ENCODE measurements at places on chromosomes 12 and 14.

DNA sequence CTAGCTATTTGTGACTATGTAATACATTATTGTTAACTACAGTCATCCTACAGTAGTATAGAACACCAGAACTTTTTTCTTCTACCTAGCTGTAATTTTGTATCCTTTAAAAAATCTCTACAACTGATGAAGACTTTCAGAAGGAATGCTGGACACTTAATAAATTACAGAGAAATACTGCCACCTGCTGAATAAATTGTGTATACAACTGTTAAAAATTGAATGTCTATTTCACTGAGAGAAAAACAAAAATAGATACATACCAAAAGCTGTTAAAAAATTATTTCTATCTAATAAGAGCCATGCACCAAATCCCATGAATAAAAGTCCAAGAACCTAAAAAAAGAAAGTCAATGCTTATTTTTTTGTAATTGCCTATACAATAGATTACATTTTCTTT is 6.6 kb downstream of the TSPAN19 start:
- DNase-seq = peak; percentile 49
- no peaks in the 10 kb centered on the region for H3K36me3 ChIP-seq
- H3K27ac ChIP-seq = no peak overlapping the region
- no peaks in the 10 kb centered on the region for H3K4me1 ChIP-seq

- no peak overlapping the region for H3K27ac ChIP-seq
- no peak for DNase-seq
- H3K36me3 ChIP-seq = no peaks in the 10 kb centered on the region
- no peak overlapping the region for H3K4me3 ChIP-seq
Observed at GRCh38 chr12:67790660-67791059, 142.1 kb downstream of the DYRK2 start.

DNA sequence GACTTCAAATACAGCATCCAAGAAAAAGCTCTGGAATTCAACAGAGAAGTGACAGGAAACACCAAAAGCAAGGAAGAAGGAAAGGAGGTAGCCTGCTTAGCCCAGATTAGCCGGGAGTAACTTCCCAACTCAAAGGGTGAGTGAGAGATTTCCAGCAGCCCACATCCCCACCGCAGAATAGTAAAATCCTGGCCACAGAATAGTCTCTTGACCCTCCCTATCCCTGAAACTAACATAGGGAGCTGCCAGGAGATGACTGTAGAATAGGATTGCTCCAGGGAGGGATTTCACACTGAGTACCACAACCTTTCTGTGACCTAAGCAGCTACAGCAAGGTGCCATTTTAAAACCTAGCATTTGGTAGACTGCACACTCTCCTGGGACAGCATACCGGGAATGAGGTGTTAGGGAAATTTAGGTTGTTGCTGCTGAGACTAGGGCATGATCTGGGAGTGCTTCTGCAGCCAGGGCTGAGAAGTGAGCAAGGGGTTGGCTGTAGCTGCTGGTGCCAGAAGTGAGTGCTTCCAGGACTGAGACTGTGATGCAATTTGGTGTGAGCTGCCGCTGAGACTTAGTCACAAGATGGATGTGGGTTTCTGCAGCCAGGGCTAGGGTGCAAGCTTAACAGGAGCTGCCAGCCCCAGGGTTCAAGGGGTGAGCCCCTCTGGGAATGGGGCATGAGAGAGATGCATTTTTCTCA is 66.0 kb downstream of the TMTC3 start:
- no peaks in the 10 kb centered on the region for H3K4me1 ChIP-seq
- no peaks in the 10 kb centered on the region for H3K36me3 ChIP-seq
- no peak for DNase-seq
- H3K27ac ChIP-seq = no peak overlapping the region
- no peaks in the 10 kb centered on the region for H3K27me3 ChIP-seq
- H3K4me3 ChIP-seq = no peak overlapping the region

- DNase-seq = no peak
- H3K27me3 ChIP-seq = no peaks in the 10 kb centered on the region
- no peak overlapping the region for H3K4me3 ChIP-seq
- no peaks in the 10 kb centered on the region for H3K36me3 ChIP-seq
- no peak overlapping the region for H3K27ac ChIP-seq
- no peaks in the 10 kb centered on the region for H3K4me1 ChIP-seq
Observed at GRCh38 chr12:84497819-84498218, 414.8 kb downstream of the SLC6A15 start.

GRCh38 chr14:63465347-63465746 is 77.8 kb downstream of the PPP2R5E start:
- H3K4me3 ChIP-seq = no peak overlapping the region
- H3K27me3 ChIP-seq = no peaks in the 10 kb centered on the region
- H3K27ac ChIP-seq = no peak overlapping the region
- H3K36me3 ChIP-seq = no peaks in the 10 kb centered on the region
- H3K4me1 ChIP-seq = no peaks in the 10 kb centered on the region
- no peak for DNase-seq

- H3K4me1 ChIP-seq = no peaks in the 10 kb centered on the region
- H3K27me3 ChIP-seq = no peaks in the 10 kb centered on the region
- no peak for DNase-seq
- no peaks in the 10 kb centered on the region for H3K36me3 ChIP-seq
Observed at GRCh38 chr12:113500782-113501311, 29.2 kb upstream of the LHX5 start.

DNA sequence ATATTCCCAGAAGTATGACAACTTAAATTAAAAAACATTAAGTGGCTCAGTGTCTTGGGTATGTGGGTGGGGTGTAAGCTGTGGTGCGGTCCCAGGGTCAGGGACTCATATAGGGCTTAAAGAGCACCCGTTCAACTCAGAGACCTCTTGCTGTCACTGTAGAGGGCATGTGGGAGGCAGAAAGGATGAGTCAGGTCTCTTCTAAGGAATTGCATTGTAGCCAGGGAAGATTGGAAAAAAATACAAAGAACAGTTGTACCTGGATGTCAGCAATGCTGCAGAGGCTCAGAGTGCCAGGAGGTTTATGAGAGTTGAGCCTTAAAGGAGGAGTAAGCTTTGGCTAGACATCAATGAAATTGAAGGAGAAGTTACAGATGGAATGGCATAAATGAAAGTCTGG is 104.1 kb downstream of the MYRFL start:
- H3K4me3 ChIP-seq = no peak overlapping the region
- no peaks in the 10 kb centered on the region for H3K36me3 ChIP-seq
- no peaks in the 10 kb centered on the region for H3K4me1 ChIP-seq
- no peaks in the 10 kb centered on the region for H3K27me3 ChIP-seq

GRCh38 chr14:37601865-37602264 is 6.4 kb downstream of the TTC6 start:
- DNase-seq = no peak
- H3K4me1 ChIP-seq = no peaks in the 10 kb centered on the region
- H3K36me3 ChIP-seq = no peaks in the 10 kb centered on the region
- peaks cover 86% of the 10 kb centered on the region for H3K27me3 ChIP-seq

DNA sequence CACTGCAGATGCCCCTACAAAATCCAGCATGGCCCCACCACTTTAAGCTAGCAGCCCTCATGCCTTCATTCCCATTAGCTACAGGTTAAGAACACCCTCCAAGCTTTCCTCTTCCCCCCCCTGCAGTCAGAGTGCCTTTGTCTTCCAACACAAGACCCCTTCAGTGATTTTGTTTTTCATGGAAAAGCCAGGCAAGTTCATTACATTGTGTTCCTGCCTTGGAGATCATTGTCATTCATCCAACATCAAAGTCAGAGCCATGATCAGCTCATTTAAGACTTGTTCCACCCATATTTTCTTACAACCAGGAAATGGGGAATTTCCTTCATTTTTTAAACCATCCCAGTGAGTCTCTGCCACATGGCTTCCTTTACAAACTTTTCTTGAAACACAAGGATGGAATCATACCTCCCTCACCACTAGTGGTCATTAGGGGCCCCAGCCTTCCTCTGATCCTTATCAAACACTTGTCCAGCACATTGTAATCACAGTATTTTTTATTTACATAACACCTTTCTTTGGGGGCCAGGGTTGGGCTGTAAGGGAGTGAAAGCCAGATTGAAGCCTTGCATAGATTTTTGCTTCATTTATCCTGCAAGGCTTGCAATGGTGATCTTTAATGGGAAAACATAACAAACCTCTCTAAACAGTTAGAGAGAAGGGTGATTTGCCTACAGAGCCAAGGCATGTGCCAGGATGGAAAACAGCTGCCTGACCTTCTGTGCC is 765.3 kb downstream of the MED13L start:
- no peaks in the 10 kb centered on the region for H3K4me1 ChIP-seq
- no peaks in the 10 kb centered on the region for H3K27me3 ChIP-seq
- H3K27ac ChIP-seq = no peak overlapping the region

GRCh38 chr14:97073622-97074021 is 276.4 kb downstream of the VRK1 start:
- H3K27me3 ChIP-seq = no peaks in the 10 kb centered on the region
- no peaks in the 10 kb centered on the region for H3K36me3 ChIP-seq
- H3K4me1 ChIP-seq = no peaks in the 10 kb centered on the region
- H3K4me3 ChIP-seq = no peak overlapping the region

DNA sequence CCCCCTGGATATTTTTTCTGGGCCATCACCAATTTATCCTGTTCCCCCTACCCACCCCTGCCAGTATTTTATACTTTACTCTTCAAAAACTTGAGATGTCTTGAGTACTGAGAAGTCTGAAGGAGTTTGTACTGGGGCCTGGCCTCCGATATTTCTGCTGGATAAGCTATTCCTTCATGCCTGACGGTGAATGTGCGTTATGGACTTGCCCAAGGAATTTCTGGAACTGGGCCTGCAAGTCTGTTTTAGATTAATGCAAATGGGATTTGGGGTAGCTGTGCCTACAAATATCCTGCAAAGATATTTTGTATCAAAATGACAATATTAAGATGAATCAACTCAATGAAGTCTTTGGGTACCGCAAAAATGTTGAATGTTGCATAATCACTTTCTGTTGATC is at the start of gene PTCSC3:
PTCSC3 (minus strand) TSS at position 199 of the 400 bp plus-strand sequence.
- H3K4me3 ChIP-seq = peak within 1 kb of the TSS; percentile 42
- DNase-seq = no peak
- peak within 1 kb of the TSS; percentile 14 for H3K27ac ChIP-seq
- no peaks in the 10 kb centered on the region for H3K4me1 ChIP-seq
- no peaks in the 10 kb centered on the region for H3K27me3 ChIP-seq

GRCh38 chr12:82593143-82593542 is 93.6 kb upstream of the TMTC2 start:
- H3K27me3 ChIP-seq = no peaks in the 10 kb centered on the region
- peaks cover 8% of the 10 kb centered on the region for H3K4me1 ChIP-seq
- no peak overlapping the region for H3K4me3 ChIP-seq
- H3K36me3 ChIP-seq = no peaks in the 10 kb centered on the region

GRCh38 chr12:75020068-75020557 is 189.5 kb downstream of the KCNC2 start:
- no peaks in the 10 kb centered on the region for H3K4me1 ChIP-seq
- no peak overlapping the region for H3K27ac ChIP-seq
- H3K4me3 ChIP-seq = no peak overlapping the region
- H3K27me3 ChIP-seq = no peaks in the 10 kb centered on the region
- no peaks in the 10 kb centered on the region for H3K36me3 ChIP-seq

GRCh38 chr14:94942601-94943000 is 172.7 kb upstream of the GSC start:
- H3K36me3 ChIP-seq = no peaks in the 10 kb centered on the region
- H3K4me3 ChIP-seq = no peak overlapping the region
- no peaks in the 10 kb centered on the region for H3K4me1 ChIP-seq
- no peak for DNase-seq
- no peaks in the 10 kb centered on the region for H3K27me3 ChIP-seq

DNA sequence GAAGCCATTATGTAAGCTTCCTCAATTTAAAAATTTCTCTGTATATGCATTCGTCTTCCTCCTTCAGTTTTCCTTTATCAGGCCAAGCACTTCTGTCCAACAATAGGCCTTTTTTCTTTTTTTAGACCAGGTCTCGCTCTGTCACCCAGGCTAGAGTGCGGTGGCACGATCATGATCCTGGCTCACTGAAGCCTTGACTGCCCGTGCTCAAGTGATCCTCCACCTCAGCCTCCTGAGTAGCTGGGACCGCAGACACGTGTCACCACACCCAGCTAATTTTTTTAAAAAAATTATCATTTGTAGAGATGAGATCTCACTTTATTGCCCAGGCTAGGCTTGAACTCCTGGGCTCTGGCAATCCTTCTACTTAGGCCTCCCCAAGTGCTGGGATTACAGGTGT is 25.8 kb downstream of the TAOK3 start:
- peak; percentile 30 for DNase-seq
- no peaks in the 10 kb centered on the region for H3K36me3 ChIP-seq
- H3K4me1 ChIP-seq = no peaks in the 10 kb centered on the region
- H3K4me3 ChIP-seq = no peak overlapping the region

DNA sequence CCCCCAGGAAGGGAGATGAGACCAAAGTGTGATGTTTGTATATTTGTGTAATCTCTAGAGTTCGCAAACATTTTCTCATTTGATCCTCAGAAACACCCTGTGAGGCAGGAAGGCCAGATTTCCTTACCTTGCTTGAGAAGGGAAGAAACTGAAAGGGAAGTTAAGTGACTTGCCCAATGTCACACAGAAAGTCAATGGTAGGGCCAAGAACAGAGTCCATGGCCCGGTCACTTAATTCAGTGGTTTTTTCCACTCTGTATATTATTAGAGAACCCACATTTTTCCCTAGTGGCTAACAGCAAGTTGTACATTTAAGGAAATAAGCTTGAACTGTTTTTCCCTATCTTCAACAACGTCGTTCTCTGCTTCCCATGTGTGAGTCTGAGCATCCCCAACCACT is 25.6 kb upstream of the CHPT1 start:
- DNase-seq = no peak
- H3K4me1 ChIP-seq = no peaks in the 10 kb centered on the region
- H3K4me3 ChIP-seq = no peak overlapping the region
- no peak overlapping the region for H3K27ac ChIP-seq

GRCh38 chr12:81077686-81078441 is at the start of gene ACSS3:
ACSS3 (plus strand) TSS chr12:81078079; CDS start chr12:81078121, 42 bp downstream.
- no peaks in the 10 kb centered on the region for H3K36me3 ChIP-seq
- no peaks in the 10 kb centered on the region for H3K27me3 ChIP-seq
- H3K27ac ChIP-seq = peak within 1 kb of the TSS; percentile 48
- H3K4me1 ChIP-seq = peaks cover 3% of the 10 kb centered on the region
- DNase-seq = peak; percentile 76

DNA sequence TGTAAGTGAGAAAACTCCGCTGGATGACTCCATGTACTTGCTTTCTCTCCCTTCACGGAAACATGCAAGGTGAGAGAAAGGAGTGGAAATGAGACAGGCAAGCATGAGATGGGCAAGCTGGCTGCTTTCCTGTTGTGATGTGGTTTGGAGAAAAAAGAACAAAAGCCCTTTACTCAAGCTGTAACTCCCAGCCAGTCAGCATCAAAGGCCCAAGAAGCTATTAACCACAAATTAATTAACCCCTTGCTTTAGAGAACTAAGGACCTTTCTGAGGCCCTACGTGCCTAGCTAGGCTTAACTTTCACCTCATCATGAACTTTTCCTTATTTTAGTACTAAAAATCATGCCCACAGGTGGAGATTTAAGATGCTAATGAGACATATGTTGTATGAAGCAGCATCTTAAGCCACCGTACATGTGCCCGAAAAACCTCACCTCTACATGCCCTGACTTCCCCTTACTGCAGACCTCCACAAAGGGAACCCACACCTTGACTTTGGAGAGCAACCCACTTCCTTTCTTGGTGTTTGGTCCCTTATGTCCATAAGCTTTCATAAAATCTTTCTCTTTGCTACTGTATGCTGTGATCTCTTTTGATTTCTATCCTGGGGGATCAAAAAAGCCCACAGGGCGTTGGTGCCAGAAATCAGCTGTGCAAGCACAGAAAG is 87.0 kb downstream of the GALNT8 start:
- DNase-seq = no peak
- H3K4me1 ChIP-seq = no peaks in the 10 kb centered on the region
- H3K36me3 ChIP-seq = no peaks in the 10 kb centered on the region
- peaks cover 10% of the 10 kb centered on the region for H3K27me3 ChIP-seq
